IPS DF 6.9 (cell line): ENCODE measurements at places on chromosomes 11 and 22.

DNA sequence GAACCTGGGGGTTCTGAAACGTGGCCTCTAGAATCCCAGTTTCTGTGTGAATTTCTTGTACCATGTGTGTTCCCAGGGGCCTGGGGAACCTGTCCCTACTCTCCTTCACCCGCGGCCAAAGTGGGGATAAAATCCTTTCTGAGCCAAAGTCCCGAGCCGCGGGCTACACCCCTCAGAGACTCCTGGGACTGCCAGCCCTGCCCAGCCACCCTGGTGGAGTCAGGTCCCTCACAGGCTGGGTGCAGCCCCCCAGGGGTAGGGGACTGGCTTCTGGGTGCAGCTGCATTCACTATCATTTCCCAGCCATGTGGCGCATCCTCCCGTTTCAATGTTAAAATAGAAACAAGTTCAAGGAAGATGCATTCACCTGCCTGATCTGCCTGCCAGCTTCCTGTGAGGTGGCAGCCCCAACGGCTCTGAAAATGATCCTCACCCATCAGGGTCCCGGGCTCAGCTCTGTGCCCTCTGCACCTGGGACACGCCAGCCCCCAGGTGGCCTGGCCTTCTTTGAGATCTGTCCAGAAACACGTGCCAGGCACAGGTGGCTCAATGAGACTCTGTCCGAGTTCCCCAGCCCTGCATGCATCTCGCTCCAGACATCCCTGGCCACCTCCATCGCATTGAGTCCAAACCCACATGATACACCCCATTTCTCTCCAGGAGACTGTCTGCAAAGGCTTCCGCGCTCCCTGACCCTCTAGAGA lies 338.8 kb downstream of the CTTN start:
- no peak for DNase-seq

DNA sequence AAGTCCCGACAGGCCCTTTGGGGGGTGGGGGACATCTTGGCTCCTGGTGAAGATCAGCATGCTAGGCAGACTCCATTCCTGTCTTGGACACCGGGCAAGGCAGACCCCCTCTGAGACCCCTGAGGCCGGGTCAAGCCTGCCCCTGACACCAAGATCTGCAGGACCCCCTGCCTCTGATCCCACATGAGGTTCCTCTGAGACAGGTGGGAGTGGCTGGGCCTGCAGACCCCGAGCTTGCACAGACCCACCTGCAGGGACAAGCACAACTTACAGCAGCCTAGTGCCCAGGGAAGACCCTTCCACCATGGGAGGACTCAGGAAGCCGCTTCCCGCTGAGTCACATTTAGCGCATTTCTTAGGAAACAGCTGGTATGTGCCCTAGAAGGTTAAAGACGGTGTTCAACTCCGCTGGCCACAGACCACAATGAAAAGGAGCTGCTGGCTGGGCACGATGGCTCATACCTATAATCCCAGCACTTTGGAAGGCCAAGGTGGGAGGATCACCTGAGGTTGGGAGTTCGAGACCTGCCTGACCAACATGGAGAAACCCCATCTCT lies 15.5 kb downstream of the ARVCF start:
- DNase-seq: no peak

- DNase-seq: no peak
Observed at GRCh38 chr11:100776212-100776896, 89.3 kb downstream of the ARHGAP42 start.

- DNase-seq: no peak
Observed at GRCh38 chr11:83410605-83411565, 124.7 kb upstream of the CCDC90B start.

- DNase-seq: no peak
Observed at GRCh38 chr11:77029829-77030228, 4.4 kb upstream of the B3GNT6 start.
